ENCODE measurements at places on chromosomes 16 and 17. TPM values are rescaled to one million over a fixed set of nuclear protein-coding genes. Genes with fewer than 3 reads are reported as not detected.
A peak's percentile ranks its signal among the peaks of the same experiment; 100 is the strongest.

- DNase-seq: peak; percentile 83
- H3K4me3 ChIP-seq: peak overlapping the region; percentile 40
- H3K4me1 ChIP-seq: peaks cover 5% of the 10 kb centered on the region
- H3K27me3 ChIP-seq: no peaks in the 10 kb centered on the region
Measured at GRCh38 chr17:44110823-44111633, 12.4 kb downstream of the HDAC5 start.

DNA sequence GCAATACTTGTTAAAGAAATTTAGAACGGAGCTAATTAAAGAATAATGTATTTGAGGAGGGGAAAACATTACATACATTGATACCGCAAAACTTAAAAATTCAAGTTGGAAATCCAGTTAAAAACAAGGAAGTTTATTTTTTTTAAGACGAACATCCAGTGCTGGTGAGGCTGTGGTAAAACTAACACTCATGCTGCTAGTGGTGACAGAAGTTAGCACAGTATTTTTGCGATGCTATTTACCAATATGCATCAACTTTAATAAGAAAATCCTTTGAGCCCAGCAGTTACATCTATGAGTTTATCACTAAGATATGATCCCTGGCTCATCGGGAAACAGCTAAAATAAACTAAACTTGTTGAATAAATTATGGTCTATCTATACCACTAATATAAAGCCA is 31.7 kb downstream of the GSPT1 start:
- no peak overlapping the region for H3K4me3 ChIP-seq
- peaks cover 63% of the 10 kb centered on the region for H3K36me3 ChIP-seq
- no peak for DNase-seq
- no peak overlapping the region for H3K27ac ChIP-seq
- H3K27me3 ChIP-seq: no peaks in the 10 kb centered on the region

KRTAP2-2 gene
- total RNA-seq: not detected

GRCh38 chr17:4170639-4171280 is 27.8 kb downstream of the CYB5D2 start:
- H3K27ac ChIP-seq: no peak overlapping the region
- peaks cover 69% of the 10 kb centered on the region for H3K36me3 ChIP-seq
- no peak overlapping the region for H3K4me3 ChIP-seq

DNA sequence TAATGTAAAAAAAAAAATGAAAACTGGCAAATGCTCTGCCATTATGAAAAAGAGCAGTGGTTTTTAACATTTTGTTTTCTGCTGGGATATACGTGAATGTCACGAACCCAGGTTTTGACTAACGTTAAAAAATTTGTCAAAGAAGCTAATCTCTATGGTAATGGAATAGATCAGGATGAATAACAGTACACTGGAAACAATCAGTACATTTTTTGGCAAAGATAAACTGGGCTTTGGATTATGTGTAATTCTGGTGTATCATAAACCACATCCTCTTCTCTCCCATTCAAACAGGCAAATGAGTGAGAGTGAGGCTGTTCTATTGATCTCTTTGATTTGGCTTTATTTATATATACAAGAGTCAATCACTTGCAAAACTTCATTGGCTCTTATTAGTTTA is 207.0 kb upstream of the IRX3 start:
- H3K27me3 ChIP-seq: peaks cover 2% of the 10 kb centered on the region
- H3K4me3 ChIP-seq: no peak overlapping the region
- no peaks in the 10 kb centered on the region for H3K36me3 ChIP-seq
- H3K27ac ChIP-seq: no peak overlapping the region
- no peaks in the 10 kb centered on the region for H3K4me1 ChIP-seq
- DNase-seq: no peak

GRCh38 chr16:23143391-23143790 is 5.9 kb downstream of the USP31 start:
- no peak overlapping the region for H3K27ac ChIP-seq
- peaks cover 13% of the 10 kb centered on the region for H3K4me1 ChIP-seq
- H3K4me3 ChIP-seq: no peak overlapping the region
- no peak for DNase-seq
- no peaks in the 10 kb centered on the region for H3K27me3 ChIP-seq

RAB11FIP4 gene
- total RNA-seq: 26.4 TPM

GRCh38 chr17:17181666-17182597 is 24.2 kb downstream of the PLD6 start:
- H3K27me3 ChIP-seq: no peaks in the 10 kb centered on the region
- peaks cover 54% of the 10 kb centered on the region for H3K36me3 ChIP-seq
- DNase-seq: peak; percentile 88
- peak overlapping the region; percentile 87 for H3K4me3 ChIP-seq

PIK3R5 gene
- total RNA-seq: 32.6 TPM

- no peak overlapping the region for H3K27ac ChIP-seq
- H3K36me3 ChIP-seq: no peaks in the 10 kb centered on the region
- H3K27me3 ChIP-seq: no peaks in the 10 kb centered on the region
- H3K4me1 ChIP-seq: no peaks in the 10 kb centered on the region
- no peak overlapping the region for H3K4me3 ChIP-seq
Measured at GRCh38 chr17:54933921-54934320, 33.3 kb downstream of the TOM1L1 start.

C17orf107 gene
- total RNA-seq: 1.7 TPM

- H3K4me1 ChIP-seq: peaks cover 42% of the 10 kb centered on the region
- peaks cover 55% of the 10 kb centered on the region for H3K36me3 ChIP-seq
- peak; percentile 68 for DNase-seq
- H3K27me3 ChIP-seq: no peaks in the 10 kb centered on the region
Measured at GRCh38 chr16:56451753-56452689, 667 bp downstream of the OGFOD1 start.

DNA sequence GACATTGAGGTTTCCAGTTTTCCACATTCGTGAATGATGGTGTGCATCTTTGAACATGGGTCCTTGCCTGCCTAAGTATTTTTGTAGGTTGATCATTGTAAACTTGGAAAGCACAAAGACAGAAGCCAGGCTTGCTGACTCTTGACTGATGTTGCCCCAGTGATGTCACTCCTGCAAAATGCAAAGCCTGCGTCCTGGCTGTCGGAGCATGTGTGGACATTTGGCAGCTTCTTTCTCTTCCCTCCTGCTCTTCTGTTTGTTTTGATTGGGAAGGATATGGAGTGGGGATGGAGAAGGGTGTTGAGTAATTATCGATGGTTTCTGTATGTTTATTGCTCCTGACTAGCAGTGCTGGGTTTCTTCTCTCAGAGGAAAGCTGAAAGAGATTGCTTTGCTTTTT is 3.2 kb downstream of the NDE1 start:
- peaks cover 39% of the 10 kb centered on the region for H3K36me3 ChIP-seq
- peak overlapping the region; percentile 45 for H3K27ac ChIP-seq
- no peaks in the 10 kb centered on the region for H3K27me3 ChIP-seq

- no peaks in the 10 kb centered on the region for H3K27me3 ChIP-seq
- H3K36me3 ChIP-seq: no peaks in the 10 kb centered on the region
- H3K4me1 ChIP-seq: no peaks in the 10 kb centered on the region
- no peak overlapping the region for H3K4me3 ChIP-seq
Measured at GRCh38 chr17:69551212-69552010, 136.9 kb downstream of the MAP2K6 start.

MMP2 gene
- not detected for total RNA-seq

TP53TG3 gene
- not detected for total RNA-seq

GRCh38 chr17:2250140-2251095 is 53.2 kb downstream of the SMG6 start:
- no peaks in the 10 kb centered on the region for H3K27me3 ChIP-seq
- H3K4me3 ChIP-seq: peak overlapping the region; percentile 50
- DNase-seq: peak; percentile 84
- H3K36me3 ChIP-seq: peaks cover 58% of the 10 kb centered on the region

DNA sequence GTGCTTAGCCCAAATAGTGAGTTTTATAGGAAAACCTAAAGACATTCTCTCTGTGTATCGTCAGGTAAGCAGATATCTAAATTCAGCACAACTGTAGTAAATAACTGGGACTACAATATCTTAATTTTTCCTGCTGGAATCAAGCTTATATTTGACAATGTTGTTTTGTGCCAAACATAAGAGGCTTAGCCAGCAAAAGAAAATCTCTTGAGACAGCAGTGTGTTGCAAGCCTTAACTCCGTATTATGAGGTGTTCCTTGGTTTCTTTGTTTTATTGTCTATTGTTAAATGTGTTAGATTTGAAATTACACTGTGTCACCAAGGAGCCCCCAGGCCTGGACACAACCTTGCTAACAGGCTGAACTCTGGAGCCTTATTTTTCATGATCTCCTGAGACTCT is 1570.6 kb upstream of the GOT2 start:
- no peak overlapping the region for H3K4me3 ChIP-seq
- no peaks in the 10 kb centered on the region for H3K27me3 ChIP-seq
- no peak for DNase-seq
- no peaks in the 10 kb centered on the region for H3K4me1 ChIP-seq
- no peak overlapping the region for H3K27ac ChIP-seq

DNA sequence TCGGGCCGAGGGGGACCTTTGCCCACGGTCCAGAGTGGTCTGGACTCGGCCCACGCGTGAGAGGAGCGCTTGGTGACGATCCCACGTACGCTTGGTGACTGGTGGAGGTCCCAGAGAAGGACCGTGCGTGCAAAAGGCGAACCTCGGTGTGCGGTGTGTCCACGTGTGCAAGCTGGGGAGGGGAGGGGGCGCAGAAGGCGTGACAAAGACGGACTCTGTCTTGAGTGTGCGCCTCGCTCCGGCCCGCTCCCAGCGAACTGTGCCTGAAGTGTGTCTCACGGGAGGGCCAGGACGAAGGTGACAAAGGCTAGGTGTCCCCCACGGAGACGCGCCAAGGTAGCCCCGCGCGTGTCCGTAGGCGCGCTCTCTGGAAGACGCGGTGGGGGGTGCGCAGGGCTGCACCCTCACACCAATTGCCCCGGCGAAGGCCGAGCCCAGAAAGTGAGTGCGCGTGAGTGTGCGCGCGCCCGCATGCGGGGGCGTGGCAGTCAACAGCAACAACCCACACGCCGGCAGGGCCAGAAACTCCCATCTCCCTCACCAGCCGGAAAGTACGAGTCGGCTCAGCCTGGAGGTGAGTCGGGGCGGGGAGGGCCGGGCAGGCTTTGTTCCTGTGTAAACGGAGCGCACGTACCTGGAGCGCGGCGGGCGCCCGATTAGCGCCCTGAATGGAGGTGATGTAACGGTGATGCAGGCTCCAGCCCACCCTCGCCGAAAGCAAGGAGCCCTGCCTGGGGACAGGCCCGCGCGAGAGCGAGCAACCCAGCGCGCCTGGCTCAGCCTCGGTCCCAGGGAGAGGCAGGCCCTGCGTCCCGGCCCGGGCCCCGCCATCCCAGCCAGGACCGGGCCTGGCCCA is at the start of gene GPRC5C:
Gene GPRC5C, plus strand, starts transcription at position 521 of the 856 bp plus-strand sequence. CDS start 7,689 bp downstream, outside the sequence.
- no peaks in the 10 kb centered on the region for H3K36me3 ChIP-seq
- peaks cover 68% of the 10 kb centered on the region for H3K27me3 ChIP-seq
- H3K4me1 ChIP-seq: peaks cover 11% of the 10 kb centered on the region
- peak within 1 kb of the TSS; percentile 45 for H3K27ac ChIP-seq
- peak; percentile 86 for DNase-seq
- H3K4me3 ChIP-seq: peak within 1 kb of the TSS; percentile 74

- no peak for DNase-seq
- H3K27me3 ChIP-seq: peaks cover 14% of the 10 kb centered on the region
- no peak overlapping the region for H3K27ac ChIP-seq
- H3K4me3 ChIP-seq: no peak overlapping the region
Measured at GRCh38 chr16:2804728-2805127, 6.5 kb downstream of the PRSS41 start.

DNA sequence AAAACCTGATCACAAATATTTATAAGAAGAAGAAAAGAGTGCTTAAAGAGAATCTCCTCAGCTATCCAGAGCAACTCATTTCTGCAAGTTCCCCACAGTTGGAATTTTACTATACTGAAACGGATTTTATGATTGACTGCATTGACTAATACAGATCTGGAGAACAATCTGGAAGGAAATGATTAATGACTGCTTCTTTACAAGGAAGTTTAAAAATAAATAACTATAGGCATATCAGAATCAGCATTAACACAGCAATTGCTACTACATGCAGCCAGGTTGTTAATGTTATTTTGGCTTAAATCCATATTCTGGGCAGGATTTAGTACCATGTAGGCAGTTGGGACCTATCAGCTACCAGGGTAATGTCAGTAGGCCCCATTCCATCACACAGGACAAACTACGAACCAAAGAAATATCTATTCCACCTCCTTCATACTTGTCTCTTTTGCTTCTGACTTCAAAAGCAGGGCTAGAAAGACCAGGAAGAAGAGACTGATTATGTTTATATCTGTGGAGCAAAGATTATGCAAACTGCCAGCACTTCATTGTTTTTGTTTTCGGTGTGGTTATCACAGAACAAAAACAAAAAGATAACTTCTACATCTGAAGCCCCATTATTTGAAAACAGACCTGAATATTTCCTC is 3.9 kb downstream of the SKAP1 start:
- no peak for DNase-seq
- H3K27ac ChIP-seq: peak overlapping the region; percentile 99
- peaks cover 22% of the 10 kb centered on the region for H3K36me3 ChIP-seq
- peaks cover 64% of the 10 kb centered on the region for H3K4me1 ChIP-seq

TPSG1 gene
- total RNA-seq: not detected

DNA sequence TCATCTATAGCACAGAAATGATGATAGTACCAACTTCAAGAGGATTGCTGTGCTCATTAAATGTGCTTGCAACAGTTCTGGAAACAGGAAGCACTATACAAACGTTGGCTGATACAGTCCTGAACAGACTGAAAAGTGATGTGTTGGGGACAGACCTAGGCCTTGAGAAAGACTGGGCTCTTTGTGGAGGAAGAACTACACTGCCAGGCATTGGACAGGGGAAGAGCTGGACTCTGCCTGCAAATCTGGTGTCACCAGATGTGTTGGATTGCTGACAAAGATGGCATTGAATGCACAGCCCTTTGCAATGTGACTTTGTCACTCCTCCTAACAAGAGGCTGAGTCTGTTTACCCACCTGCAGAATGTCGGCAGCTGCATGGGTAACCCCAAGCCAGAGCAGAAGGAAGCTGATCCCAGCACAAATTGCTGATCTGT is 12.4 kb upstream of the ST6GALNAC2 start:
- peaks cover 2% of the 10 kb centered on the region for H3K36me3 ChIP-seq
- no peak overlapping the region for H3K4me3 ChIP-seq
- no peak for DNase-seq
- peaks cover 19% of the 10 kb centered on the region for H3K27me3 ChIP-seq
- peaks cover 18% of the 10 kb centered on the region for H3K4me1 ChIP-seq
- H3K27ac ChIP-seq: no peak overlapping the region

AOC2 gene
- 4.2 TPM for total RNA-seq

DNA sequence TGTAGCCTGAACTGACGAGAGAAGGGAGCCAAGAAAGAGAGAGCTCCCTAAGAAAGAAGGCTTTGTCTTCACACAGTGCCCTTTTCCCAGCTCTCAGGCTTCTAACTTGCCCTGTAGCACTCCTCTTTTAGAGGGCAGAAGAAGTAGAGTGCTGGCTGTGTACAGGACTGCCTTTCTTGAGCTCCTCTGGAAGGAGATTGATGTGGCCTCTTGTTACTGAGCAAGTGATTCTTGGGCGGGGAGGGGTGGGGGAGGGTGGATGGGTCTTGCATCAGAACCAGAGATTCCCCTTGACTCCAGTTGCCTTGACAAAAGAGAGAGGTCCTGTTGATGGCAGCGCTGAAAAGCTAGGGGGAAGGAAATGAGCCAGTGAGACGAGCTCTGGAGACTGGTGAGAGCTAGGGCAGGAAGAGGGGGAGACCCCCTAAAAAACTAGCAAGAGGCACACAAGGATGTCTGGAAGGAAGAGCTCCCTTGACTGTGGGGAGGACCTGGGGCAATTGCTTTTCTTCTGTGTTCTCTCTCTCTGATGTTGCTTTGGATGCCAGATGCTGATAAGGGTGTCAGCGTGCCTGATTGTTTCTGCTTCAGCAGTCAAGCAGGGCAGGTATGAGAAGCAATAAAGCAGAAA is 18.4 kb downstream of the GPR179 start:
- H3K27me3 ChIP-seq: peaks cover 2% of the 10 kb centered on the region
- H3K36me3 ChIP-seq: peaks cover 16% of the 10 kb centered on the region
- H3K4me1 ChIP-seq: peaks cover 4% of the 10 kb centered on the region
- DNase-seq: no peak
- H3K27ac ChIP-seq: peak overlapping the region; percentile 60

GRCh38 chr16:87274794-87275193 is 42.4 kb downstream of the C16orf95 start:
- H3K4me3 ChIP-seq: no peak overlapping the region
- no peak overlapping the region for H3K27ac ChIP-seq
- peaks cover 13% of the 10 kb centered on the region for H3K4me1 ChIP-seq
- no peak for DNase-seq
